ENCODE measurements at places on chromosomes 16 and 17.

GRCh38 chr16:65833171-65833871 is 533.2 kb upstream of the CDH5 start:
- no peak for DNase-seq

- DNase-seq: peak; percentile 70
Observed at GRCh38 chr17:40605306-40605705, 40.0 kb upstream of the CCR7 start.

GRCh38 chr16:81005610-81006161 is 999 bp downstream of the CMC2 start:
- no peak for DNase-seq

- no peak for DNase-seq
Observed at GRCh38 chr17:62755141-62755851, 52.8 kb downstream of the MARCHF10 start.

DNA sequence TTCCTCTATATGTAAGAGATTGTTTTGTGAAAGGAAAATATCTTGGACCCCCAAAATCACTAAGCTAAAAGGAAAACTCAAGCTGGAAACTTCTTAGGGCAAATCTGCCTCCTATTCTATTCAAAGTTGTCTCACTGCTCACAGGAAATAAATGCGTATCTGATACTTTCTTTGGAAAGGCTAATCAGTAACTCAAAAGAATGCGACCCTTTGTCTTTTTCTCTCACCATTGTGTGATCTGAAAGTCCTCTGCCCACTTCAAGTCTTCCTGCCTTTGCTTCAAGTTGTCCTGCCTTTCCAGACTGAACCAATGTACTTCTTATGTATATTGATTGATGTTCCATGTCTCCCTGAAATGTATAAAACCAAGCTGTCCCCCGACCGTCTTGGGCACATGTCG is 157.3 kb downstream of the KIF2B start:
- no peak for DNase-seq

Data from thymus (tissue), 14 donors.